ENCODE measurements at places on chromosomes 12 and 14. TPM values are rescaled to one million over a fixed set of nuclear protein-coding genes. Genes with fewer than 3 reads are reported as not detected.

- H3K36me3 ChIP-seq = no peaks in the 10 kb centered on the region
- peaks cover 32% of the 10 kb centered on the region for H3K4me1 ChIP-seq
- no peak for DNase-seq
- H3K4me3 ChIP-seq = no peak overlapping the region
- H3K27me3 ChIP-seq = peaks cover 33% of the 10 kb centered on the region
These were observed 3.8 kb downstream of the ARHGEF40 start for GRCh38 chr14:21073921-21074320.

Gene HOTAIR
- total RNA-seq = not detected

Gene KRT4
- not detected for total RNA-seq

DNA sequence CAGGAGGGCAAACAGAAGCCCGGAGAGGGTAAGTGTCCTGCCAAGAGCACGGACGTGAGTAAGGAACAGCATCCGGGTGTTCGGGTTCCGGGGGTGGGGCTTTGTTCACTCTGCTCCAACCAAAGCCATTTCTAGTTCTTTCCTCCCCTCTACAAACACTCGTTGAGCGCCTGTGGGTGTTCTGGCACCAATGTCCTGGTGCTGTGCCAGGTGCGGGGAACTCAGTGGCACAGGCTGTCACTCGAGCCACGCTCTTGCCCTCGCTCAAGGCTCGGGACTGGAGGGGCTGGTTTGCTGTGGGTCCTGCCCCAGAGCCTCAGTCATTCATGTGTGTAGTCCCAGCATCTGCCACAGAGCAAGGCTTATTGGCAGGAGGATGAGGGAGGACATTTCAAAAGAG is 157.5 kb downstream of the CALM1 start:
- no peak overlapping the region for H3K27ac ChIP-seq
- no peaks in the 10 kb centered on the region for H3K4me1 ChIP-seq
- H3K36me3 ChIP-seq = no peaks in the 10 kb centered on the region
- DNase-seq = no peak
- H3K4me3 ChIP-seq = no peak overlapping the region
- no peaks in the 10 kb centered on the region for H3K27me3 ChIP-seq

- H3K4me3 ChIP-seq = no peak overlapping the region
- DNase-seq = no peak
- H3K27ac ChIP-seq = no peak overlapping the region
- H3K4me1 ChIP-seq = no peaks in the 10 kb centered on the region
- no peaks in the 10 kb centered on the region for H3K36me3 ChIP-seq
- H3K27me3 ChIP-seq = no peaks in the 10 kb centered on the region
These were observed 75.6 kb downstream of the LMO3 start for GRCh38 chr12:16530268-16530850.

GRCh38 chr14:57659052-57659451 is 165.4 kb upstream of the CCDC198 start:
- H3K4me3 ChIP-seq = no peak overlapping the region
- DNase-seq = no peak
- H3K27me3 ChIP-seq = peaks cover 1% of the 10 kb centered on the region
- no peaks in the 10 kb centered on the region for H3K4me1 ChIP-seq
- no peak overlapping the region for H3K27ac ChIP-seq

DNA sequence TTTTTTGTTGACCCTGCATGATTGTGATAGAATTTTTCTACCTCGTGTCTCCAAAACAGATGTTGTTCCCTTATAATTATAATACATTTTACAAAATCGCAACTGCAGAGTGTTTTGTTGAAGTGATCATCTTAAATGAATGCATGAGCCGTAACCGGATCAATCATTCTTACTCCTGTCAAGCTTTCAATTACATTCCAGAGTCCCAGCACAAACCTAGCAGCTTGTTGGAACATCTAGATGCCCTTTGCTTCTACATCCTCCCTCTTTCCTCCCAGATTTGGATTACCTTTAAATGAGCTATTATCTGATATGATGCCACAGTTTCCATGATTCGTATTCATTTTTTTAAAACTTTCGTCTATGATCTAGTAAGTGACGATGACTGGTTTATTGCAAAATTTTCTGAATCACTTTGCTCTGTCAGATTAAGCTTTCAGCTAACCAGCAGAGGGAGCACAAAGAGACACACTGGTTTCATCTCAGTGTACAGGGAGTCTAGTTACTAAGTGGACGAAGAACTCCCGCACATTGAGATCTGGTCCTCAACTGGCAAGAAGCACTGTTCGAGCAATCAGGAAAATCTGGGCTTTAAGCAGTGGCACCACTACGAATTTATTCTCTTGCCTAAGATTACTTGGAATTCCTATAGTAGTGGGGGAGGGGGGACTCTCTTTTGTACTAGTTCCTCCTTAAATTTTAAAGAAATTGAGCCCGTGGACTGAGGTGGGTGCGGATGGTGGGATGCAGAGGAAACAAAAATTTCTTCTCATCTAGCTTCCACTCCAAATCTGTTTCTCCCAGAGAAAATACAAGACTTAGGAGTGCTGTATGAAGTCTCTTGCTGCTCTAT is 40.9 kb downstream of the TSHR start:
- H3K4me1 ChIP-seq = peaks cover 3% of the 10 kb centered on the region
- no peak overlapping the region for H3K4me3 ChIP-seq
- no peaks in the 10 kb centered on the region for H3K36me3 ChIP-seq
- H3K27ac ChIP-seq = no peak overlapping the region
- peaks cover 3% of the 10 kb centered on the region for H3K27me3 ChIP-seq
- DNase-seq = no peak

DNA sequence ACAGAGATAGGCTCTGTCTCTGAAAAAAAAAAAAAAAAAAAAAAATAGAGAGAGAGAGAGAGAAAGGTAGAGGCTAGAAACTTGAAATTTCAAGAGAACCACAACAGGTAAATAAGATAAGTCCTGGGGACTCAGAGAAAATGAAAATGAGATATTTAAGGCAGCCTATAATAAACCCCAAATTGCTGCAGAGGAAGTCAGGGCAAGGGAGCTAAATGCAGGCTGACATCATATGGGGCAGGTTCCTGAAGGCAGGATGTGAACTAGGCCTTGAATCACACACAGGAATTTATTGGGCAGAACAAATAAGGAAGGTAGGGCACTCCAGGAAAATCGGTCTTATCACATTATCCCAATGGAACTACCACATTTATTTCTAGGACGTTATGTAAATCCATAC is 54.9 kb upstream of the NUDT4 start:
- H3K4me3 ChIP-seq = no peak overlapping the region
- H3K36me3 ChIP-seq = no peaks in the 10 kb centered on the region
- no peaks in the 10 kb centered on the region for H3K27me3 ChIP-seq
- H3K4me1 ChIP-seq = no peaks in the 10 kb centered on the region

Gene KLHL33
- 0.57 TPM for total RNA-seq

Gene C12orf75
- total RNA-seq = 6.6 TPM

GRCh38 chr14:89067293-89067972 is 243.0 kb downstream of the TTC8 start:
- no peaks in the 10 kb centered on the region for H3K36me3 ChIP-seq
- H3K27me3 ChIP-seq = peaks cover 19% of the 10 kb centered on the region
- DNase-seq = no peak
- no peak overlapping the region for H3K27ac ChIP-seq
- H3K4me1 ChIP-seq = no peaks in the 10 kb centered on the region

GRCh38 chr14:32169191-32169590 is 32.7 kb upstream of the RNU6-7 start:
- H3K27me3 ChIP-seq = no peaks in the 10 kb centered on the region
- no peak overlapping the region for H3K27ac ChIP-seq
- H3K4me1 ChIP-seq = peaks cover 1% of the 10 kb centered on the region
- DNase-seq = no peak

Gene TDRD9
- total RNA-seq = 1.1 TPM

Gene UNG
- total RNA-seq = 13.6 TPM

GRCh38 chr12:4482936-4483335 is 37.3 kb upstream of the FGF6 start:
- peaks cover 3% of the 10 kb centered on the region for H3K36me3 ChIP-seq
- H3K4me1 ChIP-seq = peaks cover 2% of the 10 kb centered on the region
- H3K27ac ChIP-seq = no peak overlapping the region

DNA sequence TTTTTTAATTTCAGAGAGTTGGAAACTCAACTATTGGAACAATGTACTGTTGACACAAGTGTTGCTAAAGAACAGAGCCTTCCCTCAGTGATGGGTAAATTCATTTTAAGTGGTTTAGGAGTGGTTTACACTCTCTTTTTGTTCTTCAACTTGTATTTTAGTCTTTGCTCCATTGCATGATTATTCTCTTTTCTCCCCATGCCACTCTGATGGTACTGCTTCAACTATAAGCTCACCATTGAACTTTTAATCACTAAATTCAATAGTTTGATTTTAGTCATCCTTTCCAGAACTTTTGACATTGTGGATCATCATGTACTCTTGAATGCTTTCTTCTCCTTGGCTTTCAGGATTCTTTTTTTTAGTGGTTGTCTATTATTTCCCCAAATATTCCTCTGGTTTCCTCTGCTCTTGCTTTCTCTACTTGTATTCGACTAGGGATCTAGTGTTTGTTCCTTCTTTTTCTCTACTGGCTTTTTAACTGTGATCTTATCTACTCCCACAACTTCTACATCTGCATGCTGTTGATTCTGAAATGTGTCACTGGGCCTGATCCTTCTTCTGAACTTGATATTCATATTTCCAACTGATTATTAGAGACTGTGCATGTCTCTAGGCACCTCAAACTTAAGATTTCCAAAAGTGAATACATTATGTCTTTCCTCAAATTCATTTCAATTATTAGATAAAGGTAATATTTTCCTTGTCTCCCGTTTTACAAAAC is 15.4 kb downstream of the ACTR10 start:
- H3K4me3 ChIP-seq = no peak overlapping the region
- H3K4me1 ChIP-seq = no peaks in the 10 kb centered on the region
- no peak for DNase-seq
- H3K27me3 ChIP-seq = no peaks in the 10 kb centered on the region
- H3K36me3 ChIP-seq = peaks cover 59% of the 10 kb centered on the region
- H3K27ac ChIP-seq = no peak overlapping the region

Gene ALG10
- 21.0 TPM for total RNA-seq

DNA sequence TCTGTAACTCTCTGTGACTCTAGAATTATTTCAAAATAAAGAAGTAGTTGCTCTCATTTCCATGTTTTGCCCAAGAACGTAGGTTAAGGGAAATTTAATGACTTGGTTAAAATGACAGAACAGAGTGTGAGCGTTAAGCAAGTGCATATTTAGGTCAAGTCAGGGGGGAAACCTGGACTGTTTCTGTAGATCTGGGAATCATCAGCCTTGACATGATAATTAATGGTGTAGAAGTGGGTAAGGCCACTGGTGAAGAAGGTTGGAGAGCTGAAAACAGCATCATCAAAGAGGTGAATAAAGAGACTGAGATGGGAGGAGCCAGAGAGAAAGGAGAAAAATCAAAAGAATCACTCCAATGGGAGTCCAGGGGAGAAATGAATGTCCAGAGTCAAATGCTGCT is 49.4 kb upstream of the STK38L start:
- no peak overlapping the region for H3K4me3 ChIP-seq
- no peak for DNase-seq
- no peak overlapping the region for H3K27ac ChIP-seq

DNA sequence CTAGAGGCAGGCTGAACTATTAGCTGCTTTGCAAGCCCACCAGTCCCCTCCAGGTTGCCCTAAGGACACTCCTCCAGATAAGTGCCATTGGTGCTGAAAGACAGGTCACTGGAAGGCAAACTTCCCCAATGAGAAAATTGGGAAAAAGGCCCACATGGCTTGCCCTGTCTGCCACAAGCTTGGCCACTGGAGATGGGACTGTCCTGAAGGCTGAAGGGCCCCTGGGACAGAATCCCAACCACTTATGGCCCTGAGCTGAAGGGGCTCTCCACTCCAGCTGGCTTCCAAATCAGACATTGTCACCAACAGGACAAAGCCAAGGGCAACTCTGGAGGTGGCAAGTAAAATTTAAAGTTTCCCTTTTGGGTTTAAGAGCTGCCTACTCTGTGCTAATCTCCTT is 12.2 kb upstream of the DHRS2 start:
- H3K4me3 ChIP-seq = no peak overlapping the region
- no peak overlapping the region for H3K27ac ChIP-seq
- peaks cover 11% of the 10 kb centered on the region for H3K36me3 ChIP-seq
- DNase-seq = no peak
- H3K27me3 ChIP-seq = no peaks in the 10 kb centered on the region

DNA sequence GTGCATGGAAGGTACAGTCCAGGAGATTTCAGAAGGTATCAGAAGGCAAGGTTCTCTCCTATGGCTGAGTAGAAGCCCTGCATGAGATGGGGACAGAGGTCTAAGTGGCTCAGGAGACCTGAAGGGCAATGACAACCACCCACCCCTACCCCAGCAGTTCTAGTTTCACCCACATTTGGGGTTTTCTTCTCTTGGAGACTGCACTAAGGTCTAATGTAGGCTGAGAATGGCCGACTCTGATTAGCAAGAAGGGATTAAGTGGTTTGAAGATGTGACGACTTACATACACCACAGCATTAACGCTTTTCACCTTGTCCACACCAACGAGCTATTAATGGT is 71.7 kb upstream of the SOX5 start:
- H3K27ac ChIP-seq = no peak overlapping the region
- DNase-seq = no peak
- no peak overlapping the region for H3K4me3 ChIP-seq

Gene TSHR
- not detected for total RNA-seq

GRCh38 chr12:102376181-102376747 is 104.1 kb downstream of the IGF1 start:
- no peak for DNase-seq
- H3K4me1 ChIP-seq = no peaks in the 10 kb centered on the region
- H3K27me3 ChIP-seq = no peaks in the 10 kb centered on the region
- H3K27ac ChIP-seq = no peak overlapping the region

DNA sequence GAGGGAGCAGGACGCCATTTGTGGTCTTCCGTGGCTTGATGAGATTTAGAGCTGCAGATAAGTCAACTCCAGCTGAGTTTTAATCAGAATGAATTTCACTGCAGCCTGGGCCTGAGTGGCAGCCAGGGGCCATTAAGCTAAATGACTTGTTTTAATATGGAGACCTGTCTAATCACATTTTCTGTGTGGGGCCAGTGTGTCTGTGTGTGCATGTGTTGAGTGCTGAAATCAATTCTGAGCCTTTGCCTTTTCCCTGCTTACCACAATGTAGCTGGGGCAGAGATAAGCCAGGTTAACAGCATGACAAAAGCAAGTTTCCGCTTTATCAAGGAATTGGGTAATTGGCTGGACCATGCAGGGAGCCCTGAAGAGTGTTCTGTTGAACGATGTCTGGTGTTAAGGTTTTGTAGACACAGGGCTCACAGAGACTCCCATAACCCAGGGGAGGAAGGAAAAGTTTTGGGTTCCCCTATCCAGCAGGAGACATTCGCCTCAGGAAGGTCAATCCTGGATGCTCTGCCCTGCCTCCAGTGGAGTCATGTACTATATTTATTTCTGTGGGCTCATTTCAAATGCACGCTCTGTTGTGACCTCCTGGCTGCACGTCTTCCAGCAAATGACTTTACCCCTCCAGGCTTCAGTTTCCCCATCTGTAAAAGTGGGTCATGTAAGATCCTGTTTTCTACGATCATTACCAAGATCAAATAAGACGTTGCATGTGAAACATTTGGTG is 24.2 kb downstream of the RPH3A start:
- H3K4me1 ChIP-seq = no peaks in the 10 kb centered on the region
- peaks cover 31% of the 10 kb centered on the region for H3K27me3 ChIP-seq
- no peaks in the 10 kb centered on the region for H3K36me3 ChIP-seq
- H3K27ac ChIP-seq = no peak overlapping the region
- DNase-seq = no peak

- H3K27ac ChIP-seq = no peak overlapping the region
- DNase-seq = no peak
- H3K4me1 ChIP-seq = peaks cover 17% of the 10 kb centered on the region
- H3K27me3 ChIP-seq = no peaks in the 10 kb centered on the region
These were observed 450.6 kb downstream of the ZFP36L1 start for GRCh38 chr14:68342216-68342763.

Measured in naive thymus-derived CD8-positive, alpha-beta T cell (primary cell).